Large intestine (tissue), 12 donors: ENCODE measurements at places on chromosomes 1 and 21. TPM values are rescaled to one million over a fixed set of nuclear protein-coding genes. Genes with fewer than 3 reads are reported as not detected.

The ASCL5 gene
- 0.15 TPM for polyA plus RNA-seq

The GPR52 gene
- 0.88 TPM for polyA plus RNA-seq

The C1QA gene
- polyA plus RNA-seq, result 91.7 TPM

The RHBG gene
- 35.4 TPM for polyA plus RNA-seq

The TNFSF18 gene
- 0.18 TPM for polyA plus RNA-seq

The EXTL1 gene
- 0.82 TPM for polyA plus RNA-seq

The PTGER3 gene
- polyA plus RNA-seq, result 8.1 TPM

The SIKE1 gene
- 38.8 TPM for polyA plus RNA-seq

The ADIPOR1 gene
- polyA plus RNA-seq, result 73.8 TPM
